ENCODE measurements at places on chromosomes 16 and 17.
A peak's percentile ranks its signal among the peaks of the same experiment; 100 is the strongest.

DNA sequence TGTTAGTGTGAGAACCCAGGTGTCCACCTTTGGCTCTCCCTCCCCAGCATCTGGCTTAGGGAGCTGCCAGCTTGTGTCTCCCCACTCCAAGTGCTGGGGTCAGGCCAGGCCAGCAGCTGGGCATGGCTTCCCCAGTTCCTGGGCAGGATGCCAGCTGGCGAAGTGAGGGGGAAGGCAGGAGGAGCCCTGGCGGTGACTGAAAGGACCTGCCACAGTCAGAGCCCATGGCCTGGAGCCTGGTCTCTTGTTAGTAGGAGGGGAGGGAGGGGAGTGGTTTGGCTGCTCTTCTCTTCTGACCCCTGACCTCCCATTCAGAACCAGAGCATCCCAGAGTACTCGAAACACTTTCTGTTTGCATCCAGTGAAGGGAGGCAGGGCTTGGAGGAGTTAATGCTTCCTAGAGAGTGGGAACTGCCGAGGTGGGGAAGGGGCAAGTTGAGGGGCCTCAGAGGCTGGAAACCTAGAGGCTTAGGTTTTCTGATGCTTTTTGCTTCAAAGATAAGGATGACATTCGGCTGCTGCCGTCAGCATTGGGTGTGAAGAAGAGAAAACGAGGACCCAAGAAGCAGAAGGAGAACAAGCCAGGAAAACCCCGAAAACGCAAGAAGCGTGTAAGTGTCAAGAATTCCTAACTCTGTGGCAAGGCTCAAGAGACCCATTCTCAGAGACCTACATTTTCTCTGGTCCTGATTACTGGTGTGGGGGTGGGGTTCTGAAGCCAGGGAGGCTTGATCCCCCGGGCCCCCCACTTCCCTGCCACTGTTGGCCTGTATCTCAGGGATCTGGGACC lies 772 bp downstream of the CHD3 start:
- peak; percentile 98 for DNase-seq

DNA sequence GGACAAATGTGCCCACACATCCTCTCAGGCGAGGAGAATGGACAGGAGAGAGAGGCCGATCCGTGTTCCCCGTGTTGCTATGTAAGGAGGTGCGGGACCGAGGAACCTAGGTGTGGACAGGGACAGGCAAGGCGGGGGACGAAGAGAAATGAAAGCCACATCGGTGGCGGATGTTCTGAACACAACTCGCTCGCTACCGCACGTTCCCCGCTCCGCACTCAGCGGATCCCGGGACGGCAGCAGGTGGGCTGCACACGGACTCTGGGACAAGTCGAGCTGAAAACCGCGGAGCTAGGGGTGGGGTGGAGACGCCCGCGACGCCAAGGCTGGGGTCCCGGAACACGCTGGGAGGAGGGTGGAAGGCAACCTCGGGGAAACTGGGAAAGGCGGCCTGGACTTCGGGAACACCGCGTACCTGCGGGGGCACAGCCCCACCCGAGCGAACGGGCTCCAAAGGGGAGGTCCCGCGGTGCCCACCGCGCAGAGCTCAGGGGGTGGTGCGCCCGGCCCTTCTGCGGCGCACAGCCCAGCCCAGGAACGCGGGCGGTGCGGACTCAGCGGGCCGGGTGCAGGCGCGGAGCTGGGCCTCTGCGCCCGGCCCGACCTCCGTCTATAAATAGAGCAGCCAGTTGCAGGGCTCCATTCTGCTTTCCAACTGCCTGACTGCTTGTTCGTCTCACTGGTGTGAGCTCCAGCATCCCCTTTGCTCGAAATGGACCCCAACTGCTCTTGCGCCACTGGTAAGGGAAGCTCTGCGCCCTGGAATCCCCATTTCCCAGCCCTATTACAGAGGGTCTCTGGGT lies at the start of gene MT1E:
TSS of gene MT1E (plus strand) at position 642 of the 803 bp plus-strand sequence. CDS start at position 713, 71 bp downstream.
- no peak for DNase-seq

GRCh38 chr16:72989579-72990551 lies 58.1 kb downstream of the ZFHX3 start:
- DNase-seq, result peak; percentile 81

GRCh38 chr16:89334988-89335802 lies 117.7 kb downstream of the ZNF778 start:
- no peak for DNase-seq

GRCh38 chr16:78452025-78452555 lies 352.6 kb downstream of the WWOX start:
- DNase-seq, result no peak

- no peak for DNase-seq
Measured at GRCh38 chr17:65855675-65856074, 294.2 kb upstream of the AXIN2 start.

DNA sequence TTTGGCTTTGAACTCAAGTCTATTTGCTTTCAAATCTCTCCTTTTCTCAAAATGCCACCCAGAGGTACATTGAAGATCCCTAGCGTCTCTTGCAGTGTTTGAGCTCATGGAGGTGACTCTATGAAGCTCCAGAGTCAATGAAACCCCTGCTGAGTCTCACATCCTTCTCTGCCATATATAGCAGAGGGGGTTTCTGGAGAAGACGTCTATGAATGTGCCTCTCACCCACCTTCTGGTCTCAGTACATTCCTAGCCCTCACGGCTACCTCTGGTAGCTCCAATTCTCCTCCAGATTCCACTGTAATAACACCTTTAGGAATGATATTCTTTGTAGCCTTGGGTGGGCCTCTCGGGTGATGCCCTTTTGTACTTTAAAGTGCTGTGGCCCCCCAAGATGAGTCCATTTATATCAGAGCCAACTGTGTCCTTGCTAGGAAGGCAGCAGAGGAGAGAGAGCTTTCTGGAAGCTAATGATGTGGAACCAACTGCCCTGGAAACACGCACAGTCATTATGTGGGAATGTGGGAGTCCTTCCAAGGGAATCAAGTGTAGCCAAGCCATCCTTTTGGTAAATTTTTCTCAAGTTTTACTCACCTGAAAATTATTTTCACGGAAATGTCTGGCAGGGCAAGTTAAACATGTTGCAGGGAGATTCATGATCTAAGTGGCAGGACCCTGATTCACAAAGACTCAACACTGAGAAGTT lies 123.4 kb downstream of the ASIC2 start:
- DNase-seq, result no peak

GRCh38 chr17:38654411-38655398 lies 20.1 kb downstream of the EPOP start:
- no peak for DNase-seq

GRCh38 chr17:80795090-80795580 lies 196.5 kb upstream of the CHMP6 start:
- peak; percentile 67 for DNase-seq

DNA sequence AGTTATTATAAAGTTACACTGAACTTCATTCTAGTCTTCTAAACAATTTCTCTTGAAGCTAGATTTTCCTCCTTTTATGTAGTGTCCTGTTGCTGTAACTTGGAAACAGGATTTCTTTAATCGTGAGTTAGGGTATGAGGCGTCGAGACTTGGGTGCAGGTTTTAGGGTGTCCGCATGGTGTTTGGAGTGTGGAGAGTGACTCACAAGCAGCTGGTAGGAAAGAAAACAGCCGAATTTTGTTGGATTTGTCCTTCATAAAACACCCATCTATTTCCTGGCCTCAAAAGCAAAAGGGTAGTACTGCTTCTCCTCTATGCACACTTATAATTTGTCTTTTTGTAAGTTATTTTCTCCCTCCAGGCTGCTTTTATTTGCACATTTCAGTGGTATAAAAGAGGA lies 1.6 kb downstream of the RPTOR start:
- no peak for DNase-seq

All from mesenteric fat pad (tissue), 1 donor.